ENCODE measurements at places on chromosomes 13 and 19. TPM values are rescaled to one million over a fixed set of nuclear protein-coding genes. Genes with fewer than 3 reads are reported as not detected.

The C19orf81 gene
- 3.5 TPM for total RNA-seq

The GNA15 gene
- 0.13 TPM for total RNA-seq

The ZNF583 gene
- 9.9 TPM for total RNA-seq

The ATP4B gene
- not detected for total RNA-seq

The EID2 gene
- 19.7 TPM for total RNA-seq

The CAPN12 gene
- total RNA-seq: 6.1 TPM

The LYL1 gene
- total RNA-seq: 3.4 TPM

The SIGLECL1 gene
- not detected for total RNA-seq

The MBD3L2 gene
- not detected for total RNA-seq

The CC2D1A gene
- total RNA-seq: 59.2 TPM

The DZIP1 gene
- total RNA-seq: 57.6 TPM

The TGFBR3L gene
- 1.2 TPM for total RNA-seq

The TMEM205 gene
- total RNA-seq: 57.2 TPM

The POU4F1 gene
- total RNA-seq: not detected

The RAB3A gene
- total RNA-seq: 6.7 TPM

The MEIOSIN gene
- total RNA-seq: not detected

The DACT3 gene
- 48.4 TPM for total RNA-seq

The KASH5 gene
- total RNA-seq: not detected

The CBARP gene
- 10.4 TPM for total RNA-seq

The NAA16 gene
- 36.2 TPM for total RNA-seq

The AMER2 gene
- total RNA-seq: 0.57 TPM

The URAD gene
- total RNA-seq: not detected

The UBAC2 gene
- 62.3 TPM for total RNA-seq

The FCER2 gene
- not detected for total RNA-seq

The GPC5 gene
- 2.7 TPM for total RNA-seq

The PDX1 gene
- not detected for total RNA-seq

The PLPPR3 gene
- total RNA-seq: 162 TPM

The GRIN2D gene
- 15.7 TPM for total RNA-seq

The KCTD4 gene
- total RNA-seq: not detected

The FGF22 gene
- 0.38 TPM for total RNA-seq

The ZNF358 gene
- total RNA-seq: 67.5 TPM

The KLK8 gene
- 8.6 TPM for total RNA-seq

The PRX gene
- total RNA-seq: 5.2 TPM

The ZGLP1 gene
- 13.5 TPM for total RNA-seq

The TIMM50 gene
- 70.7 TPM for total RNA-seq

The GPR183 gene
- total RNA-seq: 0.14 TPM

The PSG5 gene
- total RNA-seq: not detected

Data from mesothelial cell of epicardium (in vitro differentiated cells).